ENCODE measurements at places on chromosomes 4 and X. TPM values are rescaled to one million over a fixed set of nuclear protein-coding genes. Genes with fewer than 3 reads are reported as not detected.

The MAD2L1 gene
- total RNA-seq, result 0.17 TPM

The TLR3 gene
- 4.3 TPM for total RNA-seq

The DCAF12L1 gene
- total RNA-seq, result 2.7 TPM

The OCIAD1 gene
- 64.9 TPM for total RNA-seq

The PAGE4 gene
- not detected for total RNA-seq

The GPR78 gene
- total RNA-seq, result not detected

The MXRA5 gene
- 1.3 TPM for total RNA-seq

Data from liver (tissue), 10 donors.